ENCODE measurements at places on chromosomes 12 and 14.

- no peak for DNase-seq
These were observed 650 bp downstream of the LLPH start for GRCh38 chr12:66129934-66130266.

- peak; percentile 13 for DNase-seq
These were observed 58.5 kb downstream of the SLC4A8 start for GRCh38 chr12:51482929-51483697.

DNA sequence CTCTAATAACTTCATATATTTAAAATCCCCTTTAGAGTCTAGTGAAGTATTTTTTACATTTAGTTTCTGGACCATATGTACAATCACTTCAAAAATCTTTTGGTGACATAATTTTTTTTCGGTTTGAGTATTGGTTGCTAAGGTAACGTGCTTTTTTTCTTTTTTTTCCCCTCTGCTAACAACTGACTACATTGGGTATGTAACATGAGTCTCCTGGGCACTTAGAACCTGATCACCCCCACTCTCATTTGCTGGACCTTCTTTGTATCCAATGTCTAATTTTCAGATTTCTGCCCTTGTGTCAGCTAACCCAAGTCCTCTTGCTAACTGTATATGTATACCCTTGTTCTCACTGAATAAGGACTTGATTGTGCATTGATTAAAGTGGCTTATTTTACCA is 592.9 kb upstream of the FLRT2 start:
- DNase-seq, result no peak

- no peak for DNase-seq
These were observed 196.2 kb upstream of the ALG10 start for GRCh38 chr12:33825986-33826602.

DNA sequence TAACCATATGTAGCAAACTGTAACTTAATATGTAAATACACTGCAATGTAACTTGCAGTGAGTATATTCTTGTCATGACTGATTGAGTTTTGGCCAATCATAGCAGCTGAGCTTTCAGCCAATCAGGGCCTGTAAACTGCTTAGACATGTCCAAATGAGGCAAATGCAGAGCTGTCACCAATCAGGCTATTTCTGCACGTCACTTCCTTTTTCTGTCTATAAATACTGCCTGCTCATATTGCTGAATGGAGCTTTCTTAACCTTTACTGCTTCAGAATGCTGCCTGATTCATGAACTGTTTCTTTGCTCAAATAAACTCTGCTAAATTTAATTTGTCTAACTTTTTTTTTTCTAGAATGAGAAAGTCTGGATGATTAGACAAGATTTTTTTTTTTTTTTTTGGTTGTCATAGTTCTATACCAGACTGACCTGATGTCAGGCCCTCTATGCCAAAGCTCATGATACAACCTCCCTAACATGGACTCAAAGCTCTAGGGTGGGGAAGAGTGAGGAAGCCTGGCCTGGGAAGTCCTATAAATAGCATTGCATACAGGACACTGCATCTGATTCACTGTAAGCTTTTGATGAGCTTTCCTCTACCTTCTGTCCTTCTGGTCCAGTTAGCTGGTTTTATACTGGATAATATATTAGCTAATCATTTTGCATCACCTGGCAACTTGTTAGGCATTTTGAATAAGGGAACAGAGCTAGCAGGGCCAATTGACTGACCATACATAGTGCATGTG is 12.0 kb downstream of the MGP start:
- no peak for DNase-seq

DNA sequence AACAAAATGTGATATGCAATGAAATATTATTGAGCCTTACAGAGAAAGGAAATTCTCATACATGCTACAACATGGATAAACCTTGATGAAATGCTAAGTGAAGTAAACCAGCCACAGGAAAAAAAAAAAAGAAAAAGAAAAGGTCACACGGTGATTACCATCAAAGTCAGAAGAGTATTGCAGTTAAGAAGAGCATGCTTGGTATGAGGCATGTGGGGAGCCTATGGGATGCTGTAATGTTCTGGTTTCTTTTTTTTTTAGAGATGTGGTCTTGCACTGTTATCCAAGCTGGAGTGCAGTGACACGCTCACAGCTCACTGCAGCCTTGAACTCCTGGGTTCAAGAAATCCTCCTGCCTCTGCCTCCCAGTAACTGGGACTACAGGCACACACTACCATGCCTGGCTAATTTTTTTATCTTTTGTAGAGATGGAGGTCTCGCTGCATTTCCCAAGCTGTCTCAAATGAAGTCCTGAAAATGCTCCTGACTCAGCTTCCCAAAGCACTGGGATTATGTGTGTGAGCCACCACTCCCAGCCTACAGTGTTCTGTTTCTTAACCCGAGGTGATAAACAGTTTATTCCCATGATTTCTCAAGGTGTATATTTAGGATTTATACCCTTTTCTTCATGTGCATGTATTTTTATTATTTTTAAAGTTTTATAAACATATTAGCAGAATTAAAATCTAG is 96.2 kb downstream of the SEC23A start:
- DNase-seq, result no peak

GRCh38 chr12:129911428-129912049 is 7.7 kb upstream of the TMEM132D start:
- no peak for DNase-seq

DNA sequence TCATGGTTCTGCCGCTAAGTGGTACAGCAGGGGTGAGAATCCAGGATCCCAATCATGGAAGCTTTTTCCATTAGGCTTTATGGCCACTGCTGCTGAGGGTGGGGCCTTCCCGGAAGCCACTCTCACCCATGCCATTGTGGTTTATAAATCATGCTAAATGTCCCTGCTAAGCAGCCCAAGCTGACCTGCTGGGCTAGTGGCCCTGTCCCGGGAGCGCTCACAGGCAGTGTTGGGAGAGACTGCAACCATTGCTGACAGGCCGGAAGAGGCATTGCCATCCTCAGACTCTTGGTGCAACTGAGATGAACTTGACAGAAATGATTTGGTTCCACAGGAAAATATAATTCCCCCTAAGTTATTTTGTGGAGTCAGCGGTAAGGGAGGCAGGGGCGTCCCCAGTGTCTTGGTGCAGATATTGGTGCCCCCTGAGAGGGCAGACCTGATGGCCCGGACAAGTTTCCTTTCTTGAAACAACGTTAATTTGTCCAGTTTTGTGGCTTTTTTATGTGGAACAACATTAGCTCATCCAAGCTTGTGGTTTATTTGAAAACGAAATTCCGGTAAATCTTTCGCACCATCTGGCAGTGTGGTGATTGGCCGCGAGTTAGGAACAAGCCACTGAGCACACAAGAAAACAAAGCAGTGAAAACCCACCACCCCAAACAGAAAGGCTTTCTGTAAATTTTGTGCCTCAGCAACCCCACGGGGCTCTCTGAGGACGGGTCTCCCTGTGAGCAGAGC is 82.3 kb downstream of the SSPN start:
- DNase-seq, result no peak

DNA sequence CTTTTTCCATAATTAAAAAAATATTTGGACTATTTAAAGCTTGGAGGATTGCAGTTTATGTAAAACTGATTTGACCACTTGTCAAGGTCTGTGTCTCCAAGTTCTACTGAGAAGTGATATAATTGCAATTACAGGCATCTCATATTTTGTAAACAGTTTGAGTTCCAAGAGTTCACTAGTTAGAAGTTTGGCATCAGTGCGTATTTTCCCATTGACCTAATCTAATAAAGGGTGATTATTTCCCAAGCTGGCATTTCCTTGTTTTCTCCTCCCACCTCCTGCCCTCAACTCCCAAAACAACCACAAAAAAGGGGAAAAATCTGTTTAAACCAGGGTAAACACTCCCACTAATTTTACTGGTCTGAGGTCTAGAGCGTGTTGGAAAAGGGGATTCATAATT is 3.0 kb upstream of the MYF6 start:
- no peak for DNase-seq

- DNase-seq, result peak; percentile 81
These were observed 24.5 kb upstream of the PPP1R13B start for GRCh38 chr14:103871596-103872480.

- no peak for DNase-seq
These were observed 137.7 kb upstream of the SYT1 start for GRCh38 chr12:78726854-78727253.

DNA sequence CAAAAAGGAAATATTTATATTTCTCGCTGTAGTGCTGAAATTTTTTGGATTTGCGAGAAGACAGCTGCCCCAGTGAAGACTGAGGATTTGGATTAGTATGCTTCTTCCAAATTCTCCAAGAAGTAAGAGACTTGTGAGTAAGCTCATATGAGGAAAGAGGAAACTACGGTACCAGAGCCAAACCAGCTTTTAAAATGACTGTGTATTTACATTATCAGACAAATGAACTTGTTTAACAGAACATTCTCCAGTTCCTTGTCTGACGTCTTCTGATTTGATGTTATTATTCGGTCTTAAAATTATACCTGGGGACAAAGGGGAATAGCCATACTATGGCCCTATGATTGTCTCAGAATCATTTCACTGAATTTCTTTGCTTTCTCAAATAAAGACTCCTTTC is 8.0 kb downstream of the CLEC12B start:
- DNase-seq, result no peak
